Amygdala (tissue), 56 donors: ENCODE measurements at places on chromosomes 2 and 18.

DNA sequence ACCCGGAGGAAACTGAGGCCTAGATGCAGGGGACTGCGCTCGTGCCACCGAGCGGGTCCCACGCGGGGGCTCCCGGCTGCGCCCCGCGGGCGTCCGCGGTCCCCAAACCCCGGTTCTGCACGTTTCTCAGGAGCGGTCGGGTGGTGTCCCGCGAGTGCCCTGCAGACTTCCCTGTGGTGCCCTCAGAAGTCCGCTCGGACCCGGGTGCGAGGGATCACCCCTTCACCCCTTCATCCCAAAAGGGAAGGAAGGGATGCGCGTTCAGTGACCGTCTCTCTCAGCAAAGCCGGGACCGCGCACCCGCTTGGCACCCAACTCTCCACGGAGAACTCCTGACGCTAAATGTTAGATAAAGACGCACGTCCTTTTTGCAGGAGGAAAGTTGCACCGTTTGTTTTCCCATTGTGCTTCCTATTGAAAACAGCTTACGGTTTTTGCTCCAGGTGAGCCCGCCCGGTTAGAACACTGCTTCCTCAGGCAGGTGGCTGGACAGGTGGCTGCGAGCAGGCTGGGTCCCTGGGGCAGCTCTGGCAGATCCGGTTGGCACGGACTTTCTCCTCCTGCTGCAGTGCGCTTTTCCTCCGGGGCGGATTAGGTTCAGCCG, 779 bp downstream of the DGKD start:
- no peak for DNase-seq

GRCh38 chr2:190636361-190636760, 12.5 kb upstream of the NAB1 start:
- DNase-seq: no peak

DNA sequence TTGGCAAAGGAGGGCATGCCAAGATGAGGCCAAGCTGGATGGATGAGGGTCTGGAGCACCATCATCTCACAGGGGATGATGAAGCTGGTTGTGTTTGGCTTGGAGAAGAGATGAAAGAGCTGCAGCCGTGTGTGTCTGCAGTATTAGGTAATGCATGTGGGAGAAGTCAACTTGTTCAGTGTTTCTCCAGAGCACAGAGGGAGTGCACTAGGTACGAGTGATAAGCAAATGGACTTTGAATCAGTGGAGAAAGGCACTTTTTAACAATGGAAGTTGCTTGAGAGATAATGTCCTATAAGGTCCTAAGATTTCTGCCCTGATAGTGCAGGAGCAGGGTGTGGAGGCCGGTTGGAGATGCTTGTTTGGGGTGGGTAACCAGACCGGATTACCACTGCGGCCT, 36.0 kb downstream of the SLC14A2 start:
- DNase-seq: no peak

GRCh38 chr2:161946489-161947107, 127.4 kb downstream of the DPP4 start:
- DNase-seq: no peak
